ENCODE measurements at places on chromosomes 1 and 21.

GRCh38 chr1:48084826-48085225 lies 87.6 kb upstream of the TRABD2B start:
- no peak for DNase-seq

- DNase-seq: no peak
These were observed 13.2 kb downstream of the MGST3 start for GRCh38 chr1:165644064-165644735.

GRCh38 chr1:12177999-12178441 lies 11.2 kb downstream of the TNFRSF1B start:
- no peak for DNase-seq

DNA sequence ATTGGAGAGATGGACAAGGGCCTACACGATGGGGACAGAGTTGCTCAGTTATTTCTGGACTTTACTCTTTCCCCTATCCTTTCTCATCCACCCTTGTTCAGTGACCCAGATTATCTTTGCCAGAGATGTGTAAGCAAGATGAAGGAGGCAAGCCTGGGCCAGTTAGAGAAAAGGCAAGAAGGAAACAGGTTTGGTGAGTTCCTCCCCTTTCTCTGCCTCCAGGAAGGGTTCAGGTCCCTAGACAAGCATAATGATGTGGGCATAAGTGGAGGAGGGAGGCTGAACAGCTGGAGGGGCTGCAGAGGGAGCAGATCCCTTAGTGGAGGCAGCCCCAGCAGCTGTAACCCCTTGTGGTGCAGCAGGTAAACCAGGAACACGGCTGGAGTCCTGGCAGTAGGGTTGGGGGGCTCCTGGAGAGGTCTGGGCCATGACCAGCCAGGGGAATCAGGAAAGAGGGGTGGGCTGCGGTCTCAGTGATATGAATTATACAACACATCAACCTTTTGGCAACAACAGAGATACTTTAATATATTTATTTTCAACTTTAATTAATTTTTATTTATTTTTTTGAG lies 9.2 kb upstream of the CDC42 start:
- no peak for DNase-seq

- DNase-seq: peak; percentile 17
These were observed 121.6 kb downstream of the PTBP2 start for GRCh38 chr1:96843196-96843595.

GRCh38 chr21:44356636-44357035 lies 3.2 kb downstream of the TRPM2 start:
- DNase-seq: no peak

- no peak for DNase-seq
These were observed 65.6 kb upstream of the SRSF10 start for GRCh38 chr1:24045771-24046170.

DNA sequence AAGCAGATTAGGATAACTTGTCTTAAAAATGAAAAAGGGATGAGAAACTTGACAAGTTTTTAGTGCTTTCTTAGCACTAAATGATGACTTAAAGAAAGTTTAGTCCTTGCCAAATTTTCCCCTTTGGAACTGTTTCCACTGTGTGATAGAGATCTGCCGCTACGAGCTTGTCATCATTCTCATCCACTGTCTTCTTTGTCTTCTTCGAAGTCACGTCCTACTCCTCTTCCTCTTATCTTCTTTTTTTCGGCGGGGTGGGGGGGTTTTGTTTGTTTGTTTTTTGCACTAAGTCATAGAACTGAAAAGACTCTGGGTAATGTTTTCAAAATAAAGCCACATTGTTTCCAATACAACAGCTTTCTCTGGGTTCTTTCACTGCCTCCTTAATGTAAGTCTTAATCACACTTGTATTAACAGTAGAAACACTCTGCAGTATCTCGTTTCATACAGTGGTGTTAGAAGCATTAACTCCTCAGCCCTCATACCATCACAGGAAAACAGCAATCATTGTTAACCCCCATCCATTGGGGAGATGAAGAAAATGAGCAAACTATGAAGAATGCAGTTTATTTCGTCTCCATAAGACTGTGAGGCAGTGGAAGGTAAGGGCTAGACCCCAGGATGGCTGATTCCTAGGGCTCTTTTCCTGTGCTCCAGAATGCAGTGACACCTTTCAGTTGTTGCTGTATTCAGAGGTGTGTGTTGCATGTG lies 81.8 kb downstream of the OLFML2B start:
- DNase-seq: no peak

GRCh38 chr1:183528577-183528976 lies 56.3 kb downstream of the SMG7 start:
- DNase-seq: no peak

DNA sequence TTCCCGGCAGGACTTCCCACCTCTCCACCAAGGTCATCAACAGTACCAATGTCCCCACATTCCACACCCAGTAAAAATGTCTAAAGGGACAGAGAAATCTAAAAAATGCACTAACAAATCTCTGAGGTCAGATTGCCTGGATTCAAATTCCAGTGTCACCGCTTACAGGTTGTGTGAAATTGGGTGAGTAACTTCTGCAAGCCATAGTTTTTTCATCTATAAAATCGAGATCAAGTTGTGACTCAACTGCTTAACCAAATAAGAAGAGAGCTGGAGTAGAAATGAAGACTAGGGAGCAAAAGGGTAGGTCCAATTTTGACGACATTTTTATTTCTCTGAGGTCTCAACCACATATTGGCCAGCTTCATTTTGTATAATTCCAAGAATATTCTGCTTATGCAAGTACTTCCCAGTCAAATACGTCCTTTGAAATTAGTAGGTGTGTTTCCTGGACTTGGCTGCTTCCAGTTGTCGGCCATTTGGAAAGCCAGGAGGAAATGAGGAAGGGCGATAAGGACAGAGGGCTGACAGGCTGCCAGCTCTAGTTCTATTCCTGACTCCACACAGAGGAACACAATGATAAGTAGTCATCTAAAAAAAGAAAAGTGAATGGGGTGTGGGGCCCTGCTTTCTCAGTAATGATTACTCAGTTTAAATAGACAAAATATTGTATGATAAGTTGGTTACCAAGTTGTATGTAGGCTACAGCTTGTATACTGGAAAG lies 57.7 kb upstream of the ZC3H11B start:
- no peak for DNase-seq

- no peak for DNase-seq
These were observed 81.4 kb downstream of the CYYR1 start for GRCh38 chr21:26491663-26492062.

All from Ammon's horn (tissue), 1 donor.